RKO (cell line): ENCODE measurements at places on chromosomes 13 and 19.

DNA sequence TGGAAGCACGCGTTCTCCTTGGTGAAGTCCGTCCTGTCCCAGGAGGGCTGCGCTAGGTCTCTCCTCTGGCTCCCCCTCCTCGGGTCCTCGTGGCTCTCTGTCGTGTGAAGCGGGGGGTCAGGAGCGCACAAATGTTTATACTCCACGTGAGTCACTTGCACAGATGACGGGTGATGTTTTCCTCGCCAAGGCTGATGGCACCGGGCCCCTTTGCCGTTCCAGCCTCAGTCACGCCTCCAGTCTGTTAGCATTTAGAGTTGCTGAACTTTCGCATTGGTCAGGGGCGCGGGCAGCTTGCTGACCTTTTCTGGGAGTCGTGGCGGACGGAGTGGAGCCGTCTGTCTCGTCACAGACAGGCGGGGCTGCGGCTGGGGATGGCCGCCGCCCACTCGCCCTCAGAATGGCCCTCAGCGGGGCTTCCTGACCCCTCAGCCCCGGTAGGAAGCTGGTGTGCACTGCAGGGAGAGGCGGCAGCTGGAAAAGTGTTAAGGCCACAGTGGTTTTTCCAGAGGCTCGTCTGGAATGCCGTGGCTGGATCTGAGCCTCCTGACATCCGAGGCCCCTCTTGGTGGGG lies 13.7 kb downstream of the KLHL26 start:
- DNase-seq = no peak

DNA sequence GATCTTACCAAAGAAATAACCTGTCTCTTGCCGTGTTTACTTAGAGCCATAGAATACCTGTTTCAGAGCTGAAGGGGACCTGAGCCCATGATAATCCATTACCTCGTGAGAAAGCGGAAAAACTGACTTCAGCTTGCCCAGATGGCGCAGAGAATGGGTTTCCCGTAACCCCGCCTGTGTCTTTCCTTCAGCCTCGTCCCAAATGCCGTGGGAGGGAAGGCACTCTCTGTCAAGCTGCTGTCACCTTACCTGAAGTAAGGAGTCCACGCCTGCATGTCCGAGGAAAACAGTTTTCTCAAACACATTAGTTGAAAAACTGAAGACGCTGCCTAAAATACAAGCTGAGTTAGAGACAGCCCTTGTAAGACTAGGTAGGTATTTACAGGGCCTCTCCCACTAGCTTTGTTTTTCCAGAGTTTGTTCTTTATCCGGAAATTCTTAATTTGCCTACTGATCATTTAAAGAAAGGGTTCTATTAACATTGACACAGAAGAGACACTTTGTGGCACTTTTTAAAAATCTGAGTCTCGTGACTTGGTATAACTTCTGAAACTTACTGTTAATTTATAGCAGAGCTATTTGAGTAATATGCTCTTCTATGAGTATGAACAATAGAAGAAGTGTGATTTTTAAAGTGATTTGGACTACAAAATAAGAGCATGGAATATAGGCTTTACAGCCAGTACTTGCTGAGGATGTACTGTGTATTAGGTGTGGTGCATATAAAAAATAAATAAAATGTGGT lies 1.3 kb upstream of the INTS6 start:
- DNase-seq = peak; percentile 51

- DNase-seq = no peak
Observed at GRCh38 chr19:1360818-1361461, 22.8 kb upstream of the NDUFS7 start.

GRCh38 chr19:46040952-46041500 lies at the start of gene IGFL4:
TSS of gene IGFL4 (minus strand) at chr19:46041002. CDS start at chr19:46040962, 40 bp downstream.
- DNase-seq = no peak

GRCh38 chr19:19444681-19445155 lies 39.2 kb downstream of the GATAD2A start:
- no peak for DNase-seq

DNA sequence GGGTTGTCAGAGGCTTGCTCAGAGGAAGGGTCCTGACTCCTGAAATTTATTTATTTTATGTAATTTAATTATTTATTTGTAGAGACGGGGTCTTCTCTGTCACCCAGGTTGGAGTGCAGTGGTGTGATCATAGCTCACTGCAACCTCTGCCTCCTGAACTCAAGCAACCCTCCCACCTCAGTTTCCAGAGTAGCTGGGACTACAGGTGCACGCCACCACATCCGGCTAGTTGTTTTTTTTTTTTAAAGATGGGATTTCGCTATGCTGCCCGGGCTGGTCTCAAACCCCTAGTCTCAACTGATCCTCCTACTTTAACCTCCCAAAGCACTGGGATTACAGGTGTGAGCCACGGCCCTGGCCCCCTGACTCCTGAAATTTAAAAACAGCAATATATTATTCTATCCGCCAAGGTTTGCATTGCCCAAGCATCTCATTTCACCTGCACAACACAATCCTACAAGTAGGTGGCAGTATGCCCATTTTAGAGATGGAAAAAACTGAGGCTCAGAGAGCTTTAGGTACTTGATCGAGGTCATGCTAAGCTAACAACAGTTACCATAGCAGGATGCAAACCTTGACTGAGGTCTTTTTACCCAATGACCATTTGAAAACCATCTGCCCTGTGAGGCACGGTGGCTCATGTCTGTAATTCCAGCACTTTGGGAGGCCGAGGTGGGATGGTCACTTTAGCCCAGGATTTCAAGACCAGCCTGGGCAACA lies 18.1 kb downstream of the ARHGEF18 start:
- DNase-seq = peak; percentile 75

- DNase-seq = no peak
Observed at GRCh38 chr19:31513841-31514240, 164.6 kb upstream of the TSHZ3 start.

DNA sequence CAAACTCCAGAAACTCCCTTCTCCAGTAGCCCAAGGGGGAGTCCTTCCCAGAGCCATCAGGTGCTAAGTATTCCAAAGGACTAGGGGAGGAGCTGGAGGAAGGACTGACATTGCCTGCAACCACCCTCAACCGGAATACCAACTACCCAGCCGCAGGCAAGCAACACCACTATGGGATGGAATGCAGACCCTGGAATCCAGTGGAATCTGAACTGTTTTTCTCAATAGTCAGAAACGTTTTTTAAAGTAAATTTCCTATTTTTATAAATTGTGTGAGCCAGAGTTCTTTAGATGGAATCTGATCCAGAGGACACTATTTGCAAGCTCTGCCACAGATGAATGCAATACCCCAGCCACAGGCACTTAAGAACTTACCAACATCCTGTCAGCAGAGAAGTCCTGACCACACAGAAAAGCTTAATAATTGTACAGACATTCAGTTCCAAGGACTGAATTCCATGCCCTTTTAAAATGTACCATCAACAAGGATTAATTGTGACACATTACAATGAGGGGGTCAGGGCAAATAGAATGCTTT lies 92.1 kb downstream of the USP12 start:
- DNase-seq = no peak

DNA sequence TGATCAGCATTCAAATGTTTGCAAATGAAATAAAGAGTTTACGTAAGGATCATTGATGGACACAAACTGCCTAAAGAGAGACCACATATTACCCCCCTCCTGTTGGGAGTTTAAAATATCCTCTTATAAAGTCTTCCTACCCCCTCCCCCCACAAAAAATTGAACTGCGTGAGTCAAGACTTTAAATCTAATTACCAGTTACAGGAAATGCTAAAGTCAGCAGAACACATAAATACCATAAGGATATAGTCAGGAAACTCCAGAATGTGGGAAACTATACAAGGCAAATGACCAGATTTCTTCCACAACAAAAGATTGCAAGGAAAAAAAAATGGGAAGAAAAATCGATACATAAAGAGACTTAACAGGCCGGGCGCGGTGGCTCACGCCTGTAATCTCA lies 44.4 kb upstream of the FARP1 start:
- DNase-seq = no peak

DNA sequence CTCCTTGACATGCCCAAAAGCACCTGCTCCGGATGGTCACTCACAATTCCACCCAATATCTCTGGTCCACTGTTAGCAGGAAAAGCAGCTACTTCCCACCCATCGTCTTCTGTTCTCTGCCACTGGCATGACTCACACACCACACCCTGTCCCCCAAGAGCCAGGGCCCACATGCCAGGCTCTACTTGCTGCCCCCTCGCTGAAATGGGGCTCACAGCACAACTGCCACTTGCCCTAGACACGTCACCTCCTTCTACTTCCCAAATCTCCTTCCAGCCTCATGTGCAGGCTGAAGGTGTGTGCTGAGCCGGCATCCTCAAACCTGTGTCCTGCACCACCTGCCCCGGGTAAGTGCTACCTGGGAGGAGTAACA lies 65.0 kb downstream of the TBC1D4 start:
- no peak for DNase-seq

DNA sequence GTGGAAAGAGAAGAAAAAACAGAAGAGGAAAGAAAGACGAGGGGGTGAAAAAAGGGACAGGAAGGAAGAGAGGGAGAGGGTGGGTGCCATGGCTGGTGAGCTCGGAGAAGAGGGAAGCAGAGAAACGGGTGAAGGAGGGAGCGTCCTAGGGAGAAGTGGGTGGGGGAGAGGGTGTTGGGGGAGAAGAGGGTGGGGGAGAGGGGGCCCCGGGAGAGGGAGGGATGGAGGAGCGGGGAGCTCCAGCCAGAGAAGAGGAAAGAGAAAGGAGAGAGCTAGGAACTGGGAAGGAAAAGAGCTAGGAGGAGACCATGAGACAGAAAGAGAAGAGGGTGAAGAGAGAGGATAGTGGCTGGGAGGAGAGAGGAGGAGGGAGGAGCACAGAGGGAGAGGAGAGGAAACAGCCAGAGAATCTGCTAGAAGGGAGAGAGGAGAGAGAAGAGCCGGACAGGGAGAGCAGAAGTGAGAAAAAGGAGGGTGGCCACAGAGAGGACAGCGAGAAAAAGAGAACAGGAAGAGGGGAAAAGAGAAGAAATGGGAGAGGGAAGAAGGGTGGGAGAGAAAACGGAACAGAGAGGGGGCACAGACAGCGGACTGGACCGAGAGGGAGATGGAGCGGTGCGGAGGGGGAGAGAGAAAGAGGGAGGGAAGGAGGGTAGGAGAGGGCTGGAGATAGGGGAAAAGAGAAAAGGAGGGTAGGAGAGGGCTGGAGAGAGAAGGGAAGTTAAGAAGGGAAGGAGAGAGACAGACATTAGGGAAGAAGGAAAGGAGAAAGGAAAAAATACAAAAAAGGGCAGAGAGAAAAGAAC lies 11.9 kb upstream of the GARIN5A start:
- no peak for DNase-seq

DNA sequence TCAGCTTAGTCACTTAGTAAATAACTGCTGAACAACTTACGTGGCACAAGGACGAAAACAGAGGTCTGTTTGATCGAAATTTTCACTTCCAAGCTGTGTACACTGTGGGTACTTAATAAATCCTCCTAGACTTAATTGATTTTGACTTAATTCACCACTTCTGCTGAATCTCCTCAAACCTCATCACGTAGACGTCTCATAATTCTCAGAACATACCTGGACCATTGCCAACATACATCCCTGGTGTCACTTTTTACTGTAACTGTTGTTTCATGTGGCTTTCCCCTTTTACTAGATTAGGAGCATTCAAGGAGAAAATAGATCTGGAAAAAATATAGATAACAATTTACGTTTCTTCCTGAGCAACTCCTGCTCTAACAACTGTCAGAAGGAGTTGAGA lies 105.0 kb downstream of the MBNL2 start:
- no peak for DNase-seq

DNA sequence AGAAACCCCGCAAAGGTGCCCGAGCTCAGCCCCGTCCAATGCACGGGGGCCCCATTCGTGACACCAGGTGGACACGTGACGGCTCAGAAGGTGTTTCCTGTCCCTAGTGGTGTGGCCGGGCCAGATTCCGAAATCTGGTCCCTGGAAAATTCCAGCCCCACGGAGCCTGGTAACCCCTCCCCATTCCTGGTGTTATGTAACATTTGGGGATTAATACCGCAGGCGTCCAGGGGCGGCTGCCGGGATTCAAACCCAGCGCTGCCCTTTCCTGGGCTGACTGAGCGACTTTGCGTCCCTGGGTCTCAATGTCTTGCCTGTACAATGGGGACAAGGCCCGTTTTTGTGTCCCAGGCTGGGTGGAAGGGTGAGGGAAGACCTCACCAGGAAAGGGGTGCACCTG lies 1.0 kb upstream of the PLK5 start:
- no peak for DNase-seq

DNA sequence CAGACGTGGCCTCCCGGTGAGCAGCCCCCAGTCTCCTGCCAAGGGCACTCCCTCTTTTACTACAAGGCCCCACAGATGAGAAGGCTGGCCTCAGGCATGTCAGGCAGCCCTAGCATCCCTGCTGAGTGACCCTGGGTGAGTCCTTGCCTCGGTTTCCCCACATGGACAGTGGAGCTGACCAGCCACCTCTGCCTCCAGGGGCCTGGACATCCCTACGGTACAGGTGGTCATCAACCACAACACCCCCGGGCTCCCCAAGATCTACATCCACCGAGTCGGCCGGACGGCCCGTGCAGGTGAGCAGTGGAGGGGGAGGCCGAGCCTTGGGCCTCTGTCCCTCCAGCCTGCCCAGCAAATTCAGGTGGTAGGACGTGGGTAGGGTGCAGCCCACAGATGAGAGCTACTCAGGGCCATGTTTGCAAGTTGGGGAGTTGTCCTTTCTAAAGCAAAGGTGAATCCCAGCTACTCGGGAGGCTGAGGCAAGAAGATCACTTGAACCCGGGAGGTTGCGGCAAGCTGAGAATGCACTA lies 5.2 kb downstream of the DDX49 start:
- DNase-seq = no peak

- no peak for DNase-seq
Observed at GRCh38 chr13:94713561-94714182, 1.3 kb upstream of the SOX21 start.

GRCh38 chr13:101185606-101186005 lies 230.7 kb downstream of the NALCN start:
- DNase-seq = no peak

GRCh38 chr13:109704771-109705635 lies 81.4 kb downstream of the IRS2 start:
- no peak for DNase-seq

- no peak for DNase-seq
Observed at GRCh38 chr19:57161985-57162539, 5.2 kb downstream of the DUXA start.

- DNase-seq = no peak
Observed at GRCh38 chr19:7926727-7927604, 1.0 kb upstream of the CTXN1 start.

- DNase-seq = no peak
Observed at GRCh38 chr13:110340812-110341444, 33.8 kb downstream of the COL4A2 start.

- DNase-seq = no peak
Observed at GRCh38 chr19:40907968-40908735, 26.1 kb upstream of the CYP2A7 start.

DNA sequence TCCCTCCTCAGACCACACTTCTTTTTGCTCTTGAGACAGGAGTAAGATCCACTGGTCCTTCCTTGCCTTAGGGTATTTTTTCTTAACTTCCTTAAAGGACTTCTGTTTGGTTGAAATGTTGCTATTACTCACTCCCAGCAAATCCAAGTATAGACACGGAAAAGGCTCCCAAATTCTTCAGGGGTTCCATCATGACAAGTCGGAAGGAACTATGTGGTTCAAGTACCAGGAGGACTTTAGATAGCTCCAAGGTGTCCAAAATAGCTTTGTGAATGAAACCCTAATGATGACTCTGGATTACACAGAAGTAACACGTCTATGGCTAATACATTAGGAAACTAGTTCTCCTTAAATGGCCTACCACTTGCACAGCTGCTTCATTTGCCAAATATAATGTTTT lies 238.7 kb downstream of the KCTD12 start:
- no peak for DNase-seq
